Fibroblast of the aortic adventitia (primary cell): ENCODE measurements at places on chromosomes 6 and 20. TPM values are rescaled to one million over a fixed set of nuclear protein-coding genes. Genes with fewer than 3 reads are reported as not detected.

GRCh38 chr20:33897313-33897912 is 86.3 kb downstream of the CHMP4B start:
- no peak for DNase-seq

The KHDRBS2 gene
- not detected in 2 replicates for total RNA-seq

DNA sequence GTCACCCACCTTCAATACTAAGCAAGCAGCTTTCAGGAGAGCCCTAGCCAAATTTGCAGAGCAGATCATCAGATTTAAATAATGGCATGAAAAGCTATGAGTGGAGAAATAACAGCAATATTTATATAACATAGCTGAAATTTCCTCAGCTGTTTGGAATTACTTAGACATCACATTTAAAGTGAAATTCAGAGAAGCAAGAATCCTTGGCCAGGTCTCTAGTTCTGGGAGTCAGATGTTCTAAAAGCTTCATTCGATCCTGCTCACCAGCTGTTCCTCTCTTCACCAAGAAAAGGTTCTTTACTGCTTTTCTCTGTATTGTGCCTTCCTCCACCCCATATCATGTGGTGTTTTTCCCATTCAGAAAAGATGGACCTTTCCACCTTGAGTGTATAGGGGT is 152.3 kb upstream of the JAG1 start:
- no peak for DNase-seq

The CST9 gene
- not detected in 2 replicates for total RNA-seq

- DNase-seq, result no peak
Measured at GRCh38 chr6:27743787-27744186, 168.4 kb downstream of the OR2B2 start.

DNA sequence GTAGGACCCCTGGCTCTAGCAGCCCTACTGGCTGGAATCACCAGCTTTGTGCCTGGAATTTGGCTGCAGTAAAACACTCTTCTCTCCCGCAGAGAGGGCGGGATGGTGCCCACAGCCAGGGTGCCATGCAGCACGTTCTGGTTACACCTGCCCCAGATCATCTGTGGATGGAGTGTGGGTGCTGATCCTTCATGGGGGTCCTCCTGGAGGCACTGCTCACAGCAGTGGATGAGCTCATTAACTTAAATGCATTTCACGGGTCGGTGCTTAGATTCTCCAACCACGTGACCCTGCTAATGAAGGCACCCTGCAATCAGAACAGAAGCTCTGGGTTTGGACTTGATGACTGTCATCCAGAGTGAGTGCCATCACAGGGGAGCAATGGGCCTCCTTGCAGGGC is 138.6 kb upstream of the AFDN start:
- no peak for DNase-seq

GRCh38 chr20:15523400-15523799 is 1049.8 kb downstream of the KIF16B start:
- DNase-seq, result no peak

DNA sequence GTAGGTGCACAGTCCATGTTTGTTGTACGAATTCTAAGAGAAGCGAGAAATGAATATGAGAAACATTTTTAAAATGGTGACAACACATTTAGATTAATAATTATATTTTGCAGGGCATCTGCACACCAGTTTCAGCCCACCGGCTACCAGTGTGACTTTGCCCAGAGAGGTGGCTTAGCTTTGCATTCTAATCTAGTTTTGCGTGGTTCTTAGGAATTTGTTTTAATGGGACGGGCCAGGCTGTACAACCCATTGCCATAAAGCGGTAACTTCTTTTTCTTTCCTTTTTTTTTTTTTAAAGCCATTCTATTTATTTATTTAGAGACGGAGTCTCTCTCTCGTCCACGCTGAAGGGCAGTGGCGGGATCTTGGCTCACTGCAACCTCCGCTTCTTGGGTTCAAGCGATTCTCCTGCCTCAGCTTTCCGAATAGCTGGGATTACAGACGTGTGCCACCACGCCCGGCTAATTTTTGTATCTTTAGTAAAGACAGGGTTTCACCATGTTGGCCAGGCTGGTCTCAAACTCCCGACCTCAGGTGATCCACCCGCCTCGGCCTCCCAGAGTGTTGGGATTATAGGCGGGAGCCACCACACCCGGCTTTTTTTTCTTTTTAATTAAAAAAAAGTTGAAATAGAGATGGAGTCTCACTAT is 829 bp downstream of the MANBAL start:
- no peak for DNase-seq

GRCh38 chr20:33474963-33475362 is 14.9 kb upstream of the CBFA2T2 start:
- DNase-seq, result no peak

- DNase-seq, result peak; percentile 67
Measured at GRCh38 chr6:23414051-23414445, 712.0 kb upstream of the NRSN1 start.

GRCh38 chr20:61252601-61253263 is 671 bp downstream of the CDH4 start:
- DNase-seq, result no peak

The TP53INP2 gene
- total RNA-seq, result 2.1 and 2.5 TPM in 2 replicates

The ENPP3 gene
- not detected in 2 replicates for total RNA-seq

DNA sequence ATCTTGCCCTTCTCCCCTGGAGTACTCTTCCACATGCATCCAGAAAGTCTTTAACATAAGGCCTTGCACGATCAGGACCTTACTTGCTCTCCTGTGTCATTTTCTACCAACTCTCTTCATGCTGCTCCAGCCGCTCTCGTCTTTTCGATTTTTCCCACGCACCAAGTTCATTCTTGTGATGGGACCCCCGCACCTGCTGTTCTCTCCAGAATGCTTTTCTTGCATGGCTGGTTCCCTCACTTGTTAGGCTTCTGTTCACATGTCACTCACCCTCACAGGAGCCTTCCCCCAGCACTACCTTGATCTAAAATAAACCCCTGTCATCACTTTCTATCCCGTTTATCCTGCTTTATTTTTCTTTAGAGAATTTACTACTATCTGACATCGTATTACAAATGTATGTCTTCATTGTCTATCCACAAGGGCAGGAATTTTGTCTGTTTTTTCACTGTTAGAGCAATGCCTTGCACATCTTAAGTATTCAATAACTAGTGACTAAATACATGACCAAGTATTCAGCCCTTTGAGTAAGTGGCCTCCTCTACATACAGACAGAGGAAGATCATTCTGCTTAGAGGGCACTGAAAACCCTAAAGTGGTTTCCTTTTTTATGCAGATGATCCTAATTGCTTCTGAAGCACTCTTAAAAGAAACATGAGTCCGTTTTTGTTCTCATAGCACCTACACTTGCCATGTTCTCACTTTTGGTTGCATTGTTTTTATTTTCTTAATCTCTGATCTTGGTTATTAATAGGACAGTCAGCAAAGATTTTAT is 166.9 kb downstream of the SLC16A10 start:
- no peak for DNase-seq

DNA sequence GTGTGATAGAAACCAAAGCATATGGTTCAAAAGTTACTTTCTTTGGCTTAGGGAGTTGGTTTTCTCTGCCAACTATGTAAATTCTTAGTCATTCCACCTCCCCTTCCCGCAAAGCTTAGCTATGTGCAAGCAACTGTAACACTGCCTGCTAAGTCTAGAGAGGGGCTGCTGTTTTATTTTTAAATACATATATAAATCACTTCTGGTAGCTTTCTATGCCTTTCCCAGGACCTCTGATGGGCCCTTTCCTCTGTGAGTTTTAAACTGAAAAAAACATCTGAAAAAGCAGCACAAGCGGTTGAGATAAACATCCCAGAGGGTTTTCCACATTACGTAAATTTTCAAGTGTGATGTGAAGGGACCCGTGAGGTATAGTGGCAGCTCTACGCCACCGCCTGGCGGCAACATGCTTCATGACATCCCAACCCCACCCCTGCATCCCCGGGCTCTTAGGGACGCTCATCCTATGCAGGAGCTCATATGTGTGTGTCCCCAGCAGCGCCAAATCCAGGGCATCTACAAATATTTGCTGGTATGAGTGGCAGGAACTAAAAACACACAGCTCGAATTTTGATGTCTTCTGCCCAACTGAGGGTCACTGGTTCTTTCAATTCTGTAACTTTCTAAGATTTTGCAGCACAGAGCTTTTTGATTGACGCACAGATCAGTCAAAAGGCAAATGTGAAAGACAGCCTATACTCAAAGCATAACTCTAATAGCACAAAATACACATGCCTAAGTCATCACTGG is 12.7 kb downstream of the SAYSD1 start:
- DNase-seq, result peak; percentile 94

DNA sequence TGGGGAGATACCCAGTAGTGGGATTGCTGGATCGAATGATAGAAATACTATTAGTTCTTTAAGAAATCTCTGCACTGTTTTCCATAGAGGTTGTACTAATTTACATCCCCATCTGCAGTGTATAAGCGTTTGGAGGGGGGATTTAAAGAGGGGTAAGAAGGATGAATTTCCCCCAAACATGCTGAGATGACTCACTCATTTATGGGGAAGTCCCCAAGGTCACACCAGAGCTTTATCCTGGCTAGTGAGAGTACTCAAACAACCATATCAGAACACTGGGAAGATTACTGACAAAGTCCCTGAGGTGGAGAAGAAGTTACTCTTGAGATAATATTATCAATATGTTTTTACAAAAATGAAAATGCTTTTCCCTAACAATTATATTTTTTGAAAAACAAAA is 44.0 kb downstream of the ROS1 start:
- DNase-seq, result no peak

- no peak for DNase-seq
Measured at GRCh38 chr6:137909533-137909932, 42.5 kb downstream of the TNFAIP3 start.

DNA sequence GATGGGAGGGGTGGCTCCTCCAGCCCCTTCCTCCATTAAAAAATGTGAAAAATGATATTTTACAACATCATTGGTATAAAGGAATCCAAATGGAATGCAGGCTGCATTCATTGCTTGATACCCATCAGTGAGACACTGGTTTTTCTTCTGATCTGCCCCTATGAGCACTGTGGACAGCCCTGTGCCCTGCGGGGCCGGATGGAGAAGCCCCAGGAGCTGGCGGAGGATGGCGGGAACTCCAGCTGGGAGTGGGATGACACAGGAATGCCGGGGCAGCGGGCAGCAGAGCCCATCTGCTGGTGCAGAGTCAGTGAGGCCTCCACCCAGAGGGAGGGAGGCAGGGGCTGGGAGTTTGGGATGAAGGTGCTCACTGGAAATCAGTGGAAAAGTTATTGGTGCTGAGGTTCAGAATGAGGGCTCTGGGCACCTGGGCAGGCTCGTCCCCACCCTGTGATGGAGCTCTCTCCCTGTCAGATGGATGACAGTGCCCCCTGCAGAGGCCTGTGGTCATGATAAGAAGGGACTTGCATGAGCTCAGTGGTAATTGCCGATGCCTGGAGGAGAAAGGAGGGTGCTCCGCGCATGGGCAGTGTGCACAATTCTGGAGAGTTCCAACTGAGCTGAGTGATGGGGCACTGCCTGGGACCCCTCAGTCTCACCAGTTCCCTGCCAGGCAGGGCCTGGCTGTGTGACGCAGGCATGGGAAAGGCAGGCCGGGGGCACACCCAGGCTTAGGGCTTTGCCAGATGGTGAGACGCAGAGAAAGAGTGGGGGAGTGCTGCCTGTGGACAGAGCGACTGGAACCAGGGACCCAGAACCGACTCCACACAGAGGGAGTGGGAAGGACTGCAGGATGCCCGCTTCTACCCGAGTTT is 23.2 kb downstream of the CTCFL start:
- no peak for DNase-seq

GRCh38 chr6:101818051-101818450 is 424.5 kb downstream of the GRIK2 start:
- DNase-seq, result no peak

GRCh38 chr6:132484680-132485018 is 28.3 kb downstream of the STX7 start:
- DNase-seq, result no peak

GRCh38 chr20:8331740-8332412 is 199.8 kb downstream of the PLCB1 start:
- peak; percentile 53 for DNase-seq

DNA sequence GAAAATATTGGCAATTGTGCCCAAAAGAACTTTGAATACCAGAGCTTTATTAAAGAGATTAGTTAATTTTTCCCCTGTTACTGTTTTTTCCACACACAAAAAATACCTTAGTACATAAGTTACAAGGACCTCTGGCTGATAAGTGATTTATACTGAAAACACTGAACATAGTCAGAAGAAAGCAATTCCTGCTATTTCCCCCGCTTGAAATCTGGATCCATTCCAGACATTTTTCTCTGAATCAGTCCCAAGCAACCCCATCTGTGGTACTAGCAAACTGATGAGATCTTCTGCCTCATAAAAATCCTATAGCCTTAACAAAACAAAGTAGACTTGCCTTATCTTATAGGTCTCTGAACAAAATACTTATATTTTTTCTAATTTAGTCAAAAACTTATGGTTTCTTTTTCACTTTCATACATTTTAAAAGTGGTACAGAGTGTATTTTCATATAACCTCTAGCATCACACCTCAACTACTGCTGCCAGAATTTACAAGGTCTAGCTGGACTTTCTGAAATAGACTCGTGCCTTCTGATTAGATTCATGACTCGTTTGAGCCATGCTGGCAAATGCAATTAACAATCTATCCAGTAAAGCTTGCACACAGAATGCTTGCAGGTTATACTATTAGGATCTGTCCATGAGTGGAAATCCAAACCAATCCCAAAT is 111.9 kb downstream of the TBX18 start:
- peak; percentile 96 for DNase-seq

DNA sequence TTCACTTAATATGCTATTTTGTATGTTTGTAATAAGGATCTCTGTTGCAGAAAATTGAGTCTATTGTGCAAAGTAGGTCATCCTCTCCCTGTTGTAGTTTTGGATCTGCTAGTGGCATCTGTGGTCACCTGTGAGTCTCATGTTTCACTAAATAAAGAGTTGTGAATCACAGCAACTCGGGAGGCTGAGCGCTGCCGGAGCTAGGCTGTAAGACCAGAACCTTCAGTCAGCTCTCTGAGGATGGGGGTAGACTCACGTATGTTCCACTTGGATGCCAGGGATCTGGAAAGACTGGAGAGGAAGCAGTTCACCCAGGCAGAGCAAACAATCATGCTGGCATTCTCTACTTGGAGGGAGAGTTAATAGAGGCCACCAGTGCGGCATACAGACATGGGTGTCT is 187.3 kb upstream of the FOXA2 start:
- no peak for DNase-seq

- no peak for DNase-seq
Measured at GRCh38 chr6:148735989-148736388, 10.8 kb upstream of the UST start.

The ZNF165 gene
- total RNA-seq, result 0.45 and 0.65 TPM in 2 replicates

- no peak for DNase-seq
Measured at GRCh38 chr20:7943891-7944290, 3.6 kb upstream of the HAO1 start.

GRCh38 chr6:164756142-164756541 is 553.3 kb downstream of the C6orf118 start:
- DNase-seq, result no peak

DNA sequence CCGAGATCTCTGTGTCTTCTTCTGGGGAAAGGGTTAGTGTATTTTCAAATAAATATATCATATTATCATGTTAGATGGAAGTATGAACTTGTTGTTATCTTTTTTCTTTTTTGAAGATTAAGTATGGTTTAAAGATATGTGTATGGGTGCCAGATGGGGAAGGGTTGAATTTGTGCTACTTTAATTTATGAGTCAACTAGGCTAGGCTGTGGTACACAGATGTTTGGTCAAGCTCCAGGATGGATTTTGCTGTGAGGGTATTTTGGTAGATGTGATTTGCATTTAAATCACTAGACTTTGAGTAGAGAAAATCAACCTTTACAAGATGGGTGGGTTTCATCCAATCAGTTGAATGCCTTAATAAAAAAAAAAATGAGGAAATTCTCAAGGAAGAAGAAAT is 886.6 kb upstream of the ADGRB3 start:
- DNase-seq, result peak; percentile 35

GRCh38 chr6:125823180-125823579 is 32.4 kb downstream of the NCOA7 start:
- no peak for DNase-seq
